ENCODE measurements at places on chromosomes 1 and 21.

DNA sequence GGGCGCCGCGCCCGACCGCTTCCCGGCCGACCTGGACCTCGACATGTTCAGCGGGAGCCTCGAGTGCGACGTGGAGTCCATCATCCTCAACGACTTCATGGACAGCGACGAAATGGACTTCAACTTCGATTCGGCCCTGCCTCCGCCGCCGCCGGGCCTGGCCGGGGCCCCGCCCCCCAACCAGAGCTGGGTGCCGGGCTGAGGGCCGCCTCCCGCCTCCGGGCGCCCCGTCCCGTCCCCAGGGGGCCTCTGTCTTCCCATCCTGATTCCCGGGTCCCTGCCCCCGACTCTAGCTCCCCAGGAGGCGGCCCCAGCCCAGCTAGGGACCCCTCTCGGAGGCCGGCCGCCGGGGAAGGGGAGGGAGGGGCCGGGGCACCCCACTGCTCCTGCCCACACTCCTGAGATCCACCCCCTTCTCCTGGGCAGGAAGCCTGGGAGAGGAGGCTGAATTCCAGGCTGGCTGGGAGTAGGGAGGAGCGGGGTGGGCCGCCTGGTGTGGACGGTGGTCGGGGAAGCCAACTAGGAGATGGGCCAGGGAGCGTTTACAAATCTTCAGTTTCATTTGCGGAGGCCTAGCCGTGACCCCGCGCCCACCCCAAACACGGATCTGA is 21.4 kb downstream of the FOXO6 start:
- DNase-seq: no peak

GRCh38 chr1:150282558-150282958 is 204 bp downstream of the CIART start:
- DNase-seq: no peak

DNA sequence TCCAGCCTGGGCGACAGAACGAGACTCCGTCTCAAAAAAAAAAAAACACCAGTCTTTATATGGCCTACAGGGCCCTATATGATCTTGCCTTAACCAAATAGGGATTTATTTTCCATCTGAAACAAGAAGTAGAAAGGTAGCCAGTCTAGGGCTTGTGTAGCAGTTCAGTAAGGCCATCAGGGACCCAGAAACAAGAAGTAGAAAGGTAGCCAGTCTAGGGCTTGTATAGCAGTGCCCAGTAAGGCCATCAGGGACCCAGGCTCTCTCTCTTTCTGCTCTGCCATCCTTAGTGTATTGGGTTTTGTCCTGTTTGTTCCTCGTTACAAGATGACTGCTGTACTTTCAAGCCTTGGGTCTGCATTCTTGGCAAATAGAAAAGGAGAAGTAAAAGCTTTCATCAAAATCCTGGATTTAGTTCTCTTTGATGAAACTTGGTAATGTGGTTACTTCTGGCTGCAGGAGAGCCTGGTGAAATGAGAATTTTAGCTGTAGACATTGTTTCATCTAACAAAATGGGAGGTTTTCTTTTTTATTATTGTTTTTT is 46.1 kb downstream of the PKN2 start:
- no peak for DNase-seq

DNA sequence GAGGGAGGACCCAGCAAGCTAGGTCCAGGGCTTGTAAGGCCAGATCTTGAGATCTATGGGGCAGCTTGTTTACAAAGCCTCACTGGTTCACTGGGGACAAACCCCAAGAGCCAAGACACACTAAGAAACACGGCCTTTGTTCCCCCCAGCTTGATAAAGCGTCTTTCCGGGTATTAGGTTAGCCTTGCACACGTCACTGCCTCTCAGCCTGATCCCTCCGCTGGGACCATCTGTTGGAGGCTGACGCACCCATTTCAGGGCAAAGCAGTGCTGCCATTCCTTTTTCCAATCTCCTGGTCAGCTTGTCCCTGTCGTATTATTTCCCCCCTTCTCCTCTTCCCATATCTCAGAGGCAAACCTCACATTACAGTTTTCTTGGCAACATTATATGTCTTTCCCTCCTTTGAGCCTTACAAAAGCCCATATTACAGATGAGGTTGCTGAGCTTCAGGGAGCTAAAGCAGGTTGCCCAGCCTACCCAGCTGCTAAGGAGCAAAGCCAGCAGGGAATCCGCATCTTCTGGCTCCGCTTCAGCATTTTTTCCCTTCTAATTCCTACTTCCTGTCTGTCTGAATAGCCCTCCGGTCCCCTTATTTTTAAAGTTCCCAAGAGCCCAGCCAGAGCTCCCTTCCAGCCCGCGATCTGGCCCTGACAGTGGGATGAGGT is 4.1 kb downstream of the HEYL start:
- no peak for DNase-seq

GRCh38 chr1:158674302-158674701 is 12.2 kb downstream of the SPTA1 start:
- no peak for DNase-seq

GRCh38 chr1:154975409-154976059 is 1.1 kb downstream of the CKS1B start:
- DNase-seq: no peak

Measured in activated CD8-positive, alpha-beta memory T cell treated with anti-CD3 and anti-CD28 coated beads for 4 hours (primary cell).